ENCODE measurements at places on chromosomes 2 and 18. TPM values are rescaled to one million over a fixed set of nuclear protein-coding genes. Genes with fewer than 3 reads are reported as not detected.

The MALL gene
- total RNA-seq, result 64.3 TPM

The ANKRD62 gene
- not detected for total RNA-seq

The SNTG2 gene
- total RNA-seq, result 0.38 TPM

The SLC4A5 gene
- total RNA-seq, result 0.25 TPM

The CYP26B1 gene
- not detected for total RNA-seq

The PPP4R1 gene
- total RNA-seq, result 99.0 TPM

The SLC40A1 gene
- total RNA-seq, result 319 TPM

The LCT gene
- not detected for total RNA-seq

The SLC11A1 gene
- under 0.01 TPM for total RNA-seq

The IFIH1 gene
- total RNA-seq, result 5.3 TPM

The MOB1A gene
- total RNA-seq, result 84.6 TPM

The MARCO gene
- total RNA-seq, result not detected

The CNTNAP5 gene
- total RNA-seq, result not detected

The TNFRSF11A gene
- total RNA-seq, result 42.5 TPM

The MEP1B gene
- total RNA-seq, result not detected

The NT5C1B gene
- total RNA-seq, result not detected

The CCDC178 gene
- total RNA-seq, result 0.51 TPM

The TMEM185B gene
- total RNA-seq, result 19.0 TPM

The CLEC4F gene
- 0.13 TPM for total RNA-seq

The FER1L5 gene
- not detected for total RNA-seq

The BCS1L gene
- total RNA-seq, result 23.4 TPM

The ORMDL1 gene
- total RNA-seq, result 40.7 TPM

The GREB1 gene
- total RNA-seq, result 0.38 TPM

The MYCN gene
- total RNA-seq, result 3.2 TPM
